Skeletal muscle tissue (tissue), 5 donors: ENCODE measurements at places on chromosomes 11 and 22. TPM values are rescaled to one million over a fixed set of nuclear protein-coding genes. Genes with fewer than 3 reads are reported as not detected.

TMEM121B gene
- 2.6 TPM for total RNA-seq

C11orf52 gene
- total RNA-seq: 0.52 TPM

NUDT22 gene
- total RNA-seq: 17.2 TPM

TPP1 gene
- 15.7 TPM for total RNA-seq

SMC1B gene
- total RNA-seq: under 0.01 TPM

SYT13 gene
- total RNA-seq: 0.52 TPM

CNGA4 gene
- total RNA-seq: not detected

FGF3 gene
- not detected for total RNA-seq

MMP27 gene
- not detected for total RNA-seq

PRSS23 gene
- 18.3 TPM for total RNA-seq

SERPIND1 gene
- not detected for total RNA-seq

OR2AG2 gene
- not detected for total RNA-seq

UBQLN3 gene
- 0.52 TPM for total RNA-seq
